Activated CD4-positive, alpha-beta T cell treated with anti-CD3 and anti-CD28 coated beads, Interleukin-2, amount 50 U/mL, for 1 hour (primary cell): ENCODE measurements at places on chromosomes 3 and 15.

DNA sequence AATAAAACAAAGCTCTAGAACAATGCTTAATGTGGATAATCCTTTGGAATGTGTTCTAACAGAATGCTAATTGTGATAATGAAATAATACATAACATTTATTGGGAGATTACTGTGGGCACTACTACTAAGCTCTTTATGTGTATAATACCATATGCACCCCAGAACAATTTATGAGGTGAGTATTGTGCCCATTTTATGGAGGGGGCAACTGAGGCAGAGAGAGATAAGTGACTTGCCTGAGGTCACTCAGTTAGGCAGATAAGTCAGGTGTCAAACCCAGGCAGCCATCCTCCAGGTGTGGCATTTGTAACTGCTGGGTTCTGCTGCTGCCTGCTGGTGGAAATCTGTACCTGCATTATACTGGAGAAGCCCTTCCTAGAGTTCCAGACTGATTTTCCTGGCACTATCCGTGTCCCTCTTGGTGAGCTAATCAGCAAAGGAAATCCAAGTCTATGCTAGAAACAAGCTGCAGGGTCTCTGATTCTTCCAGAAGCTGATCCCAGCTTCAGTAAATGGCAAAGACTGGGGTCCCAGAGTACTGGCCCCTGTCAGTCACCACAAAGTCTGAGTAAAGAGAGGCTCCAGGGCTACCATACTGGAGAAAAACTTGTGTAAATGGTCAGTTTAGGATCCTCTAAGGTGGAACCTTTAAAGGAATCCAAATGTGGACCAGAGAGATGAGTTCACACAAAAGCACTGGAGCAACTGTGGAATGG lies 22.6 kb upstream of the RBP1 start:
- DNase-seq = no peak

- no peak for DNase-seq
Measured at GRCh38 chr15:90563463-90563862, 33.7 kb downstream of the CRTC3 start.

- DNase-seq = no peak
Measured at GRCh38 chr3:123282461-123282860, 80.7 kb downstream of the SEC22A start.

DNA sequence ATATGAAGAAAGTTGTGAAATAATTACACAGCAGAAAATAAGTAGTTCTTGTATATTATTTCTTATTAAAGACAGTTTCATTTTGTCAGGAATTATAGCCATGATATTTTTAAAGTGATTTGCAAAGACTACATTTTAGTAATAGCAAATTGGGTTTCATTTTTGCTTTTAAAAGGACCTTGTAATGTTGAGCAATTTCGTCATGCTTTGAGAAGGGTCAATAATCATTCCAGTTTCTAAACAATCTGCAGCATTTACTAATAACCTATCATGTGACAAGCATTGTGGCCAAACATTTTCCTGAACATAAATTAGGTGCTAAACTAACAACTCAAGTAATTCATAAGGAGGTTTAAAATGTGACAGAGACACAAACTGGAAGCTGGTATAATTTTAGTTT lies 214.4 kb upstream of the CBLB start:
- no peak for DNase-seq

DNA sequence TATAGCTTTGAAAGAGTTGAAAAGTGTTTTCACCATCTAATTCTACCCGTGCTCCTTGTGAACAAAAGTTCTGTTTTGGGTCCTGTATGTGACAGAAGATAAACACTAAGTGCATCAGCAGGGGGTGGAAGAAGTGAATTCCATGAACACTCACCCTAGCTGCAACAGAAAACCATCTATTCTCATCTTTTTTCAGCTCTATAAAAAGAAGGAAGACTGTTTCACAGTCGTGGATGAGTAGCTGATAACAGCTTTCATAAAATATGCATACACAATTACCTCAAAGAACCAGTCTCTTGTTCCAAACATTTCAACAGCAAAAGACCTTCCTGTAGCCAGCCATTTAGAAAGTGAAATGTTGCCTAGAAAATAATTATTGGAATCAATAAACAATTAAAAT lies 281.7 kb upstream of the RASGRP1 start:
- no peak for DNase-seq

- no peak for DNase-seq
Measured at GRCh38 chr15:68195336-68196112, 9.6 kb downstream of the CALML4 start.

- no peak for DNase-seq
Measured at GRCh38 chr15:59736181-59736580, 47.1 kb upstream of the BNIP2 start.

DNA sequence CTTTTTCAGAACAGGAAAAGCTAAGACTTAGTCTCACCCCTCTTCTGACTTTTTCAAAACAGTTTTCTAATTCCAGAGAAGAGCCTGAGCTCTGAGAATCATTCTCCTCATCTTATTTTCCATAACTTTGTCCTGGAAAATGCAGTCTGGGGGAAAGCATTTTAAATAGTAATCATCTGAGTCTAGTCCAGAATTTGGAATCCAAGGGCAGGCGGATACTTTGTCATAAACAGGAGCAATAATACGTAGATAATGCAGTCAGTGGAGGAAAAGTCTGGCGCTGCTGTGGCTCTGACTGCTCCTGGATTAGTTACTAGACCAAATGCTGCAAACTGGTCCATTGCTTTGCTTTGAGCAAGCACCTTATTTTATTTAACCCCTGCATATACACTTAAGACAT lies 285.0 kb downstream of the THSD4 start:
- DNase-seq = no peak

DNA sequence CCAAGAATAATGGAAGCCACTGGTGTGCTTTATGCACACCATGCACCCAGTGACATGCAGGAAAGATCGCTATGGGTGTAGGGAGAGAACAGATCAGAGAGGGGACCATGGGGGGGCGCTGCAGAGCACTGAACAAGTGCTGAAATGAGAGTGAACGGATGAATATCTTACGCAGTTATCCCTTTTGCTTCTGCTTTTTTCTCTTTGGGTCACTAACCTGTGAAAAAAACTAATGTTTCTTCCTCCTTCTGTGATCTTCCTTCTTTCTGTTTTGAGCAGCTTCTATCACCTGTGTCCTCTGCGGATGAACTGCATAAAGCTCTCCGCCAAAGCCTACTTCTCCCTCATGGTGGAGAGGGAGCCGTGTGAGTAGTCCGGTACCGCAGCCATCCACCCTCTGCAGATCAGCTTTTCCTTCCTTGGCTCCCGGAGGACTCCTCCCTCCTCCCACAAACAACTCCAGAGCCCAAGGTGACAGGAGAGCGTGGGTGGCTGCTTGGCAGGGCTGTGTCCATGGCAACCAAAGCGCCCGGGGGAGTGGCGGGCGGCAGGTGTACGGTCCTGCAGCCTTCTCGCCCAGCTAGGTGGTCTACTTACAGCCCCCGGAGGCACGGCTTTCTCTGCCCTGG lies 106.2 kb downstream of the DGKG start:
- no peak for DNase-seq

- DNase-seq = no peak
Measured at GRCh38 chr3:189966843-189967242, 153.9 kb downstream of the P3H2 start.

DNA sequence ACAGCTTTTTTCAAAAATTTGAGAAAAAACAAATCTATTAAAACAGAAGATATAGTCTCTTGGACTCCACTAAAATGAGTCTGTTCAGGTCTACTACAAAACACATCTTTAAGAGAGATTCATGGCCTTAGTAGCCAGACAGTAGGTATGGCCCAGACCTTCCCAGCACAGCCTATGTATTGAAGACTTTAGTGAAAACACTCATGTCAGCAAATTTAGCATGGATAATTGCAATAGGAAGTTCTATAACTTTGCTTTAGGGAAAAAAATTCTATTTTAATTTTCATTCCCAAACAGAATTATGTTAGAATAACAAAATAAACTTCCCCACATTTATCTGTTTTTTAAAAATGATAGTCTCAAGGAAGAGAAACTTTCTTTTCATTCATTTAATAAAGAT lies 976.6 kb downstream of the FHIT start:
- no peak for DNase-seq

GRCh38 chr15:32698773-32699390 lies 18.9 kb upstream of the GREM1 start:
- no peak for DNase-seq

DNA sequence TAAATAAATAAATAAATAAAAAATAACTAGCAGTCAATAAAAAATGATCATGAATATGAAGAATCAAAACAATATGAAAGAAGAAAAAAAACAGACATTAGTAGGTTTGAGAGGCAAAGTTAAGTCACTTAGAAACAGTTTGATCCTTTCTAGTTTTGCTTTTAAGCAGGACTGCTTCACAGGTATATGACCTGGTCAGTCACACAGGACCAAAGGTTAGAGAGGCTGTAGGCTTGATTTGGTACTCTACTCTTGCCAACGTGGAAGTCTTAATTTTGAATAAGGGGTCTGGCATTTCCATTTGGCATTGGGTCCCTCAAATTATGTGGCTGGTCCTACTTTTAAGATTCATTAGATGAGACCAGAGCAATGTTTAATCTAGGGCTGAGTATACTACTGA lies 441.7 kb upstream of the NECTIN3 start:
- no peak for DNase-seq

- DNase-seq = no peak
Measured at GRCh38 chr15:74328331-74329056, 39.0 kb downstream of the CYP11A1 start.

- no peak for DNase-seq
Measured at GRCh38 chr3:72999951-73000350, 3.3 kb downstream of the PPP4R2 start.

- no peak for DNase-seq
Measured at GRCh38 chr15:99427210-99427609, 138.6 kb upstream of the MEF2A start.

DNA sequence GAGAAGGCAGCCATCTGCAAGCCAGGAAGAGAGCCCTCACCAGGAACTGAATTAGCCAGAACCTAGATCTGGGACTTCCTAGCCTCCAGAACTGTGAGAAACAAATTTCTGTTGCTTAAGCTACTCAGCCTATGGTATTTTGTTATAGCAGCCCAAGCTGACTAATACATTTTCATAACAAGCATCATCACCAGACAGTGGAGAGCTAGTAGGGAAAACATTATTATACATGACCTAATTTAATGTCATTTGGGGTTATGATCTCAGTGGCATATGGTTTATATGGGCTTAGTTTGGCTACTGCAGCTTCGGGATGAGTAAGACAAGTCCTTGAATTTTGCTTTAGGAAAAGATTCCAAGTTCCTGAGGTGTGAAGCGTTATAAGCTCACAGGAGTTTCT lies 35.6 kb downstream of the LNP1 start:
- no peak for DNase-seq

DNA sequence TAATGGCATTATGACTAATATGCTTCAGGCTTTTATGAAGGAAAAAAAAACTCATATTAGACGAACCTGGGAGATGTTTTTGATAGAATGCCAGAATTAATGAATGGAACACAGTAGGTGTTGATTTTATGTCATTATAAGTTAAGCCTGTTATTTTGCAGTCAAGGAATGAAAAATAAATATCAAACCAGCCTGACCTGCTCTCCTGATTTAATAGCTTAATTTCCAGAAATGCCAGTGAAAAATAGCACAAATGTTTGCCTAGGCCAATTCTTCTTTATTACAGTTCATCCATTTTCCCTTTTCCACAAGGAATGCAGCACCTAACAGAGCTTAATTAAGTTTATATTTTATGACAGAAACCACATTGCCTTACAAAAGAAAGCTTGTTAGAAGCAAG lies 292.0 kb downstream of the TBL1XR1 start:
- DNase-seq = no peak

DNA sequence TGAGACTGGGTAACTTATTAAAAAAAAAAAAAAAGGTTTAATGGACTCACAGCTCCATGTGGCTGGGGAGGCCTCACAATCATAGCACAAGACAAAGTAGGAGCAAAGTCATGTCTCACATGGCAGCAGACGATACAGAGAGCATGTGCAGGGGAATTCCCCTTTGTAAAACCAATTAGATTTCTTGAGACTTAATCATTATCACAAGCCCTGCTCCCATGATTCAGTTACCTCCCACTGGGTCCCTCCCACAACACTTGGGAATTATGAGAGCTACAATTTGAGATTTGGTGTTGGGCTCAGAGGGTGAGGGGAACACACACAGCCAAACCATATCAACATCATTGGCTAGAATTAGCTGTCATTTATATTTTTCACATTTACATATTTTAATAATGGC lies 221.0 kb downstream of the RSRC1 start:
- no peak for DNase-seq

- DNase-seq = no peak
Measured at GRCh38 chr3:77799278-77799677, 759.4 kb downstream of the ROBO2 start.

- no peak for DNase-seq
Measured at GRCh38 chr15:60568301-60568742, 89.4 kb upstream of the ICE2 start.

- no peak for DNase-seq
Measured at GRCh38 chr3:141067206-141067974, 16.2 kb downstream of the SPSB4 start.

GRCh38 chr15:64837502-64837901 lies 4.2 kb upstream of the PLEKHO2 start:
- peak; percentile 25 for DNase-seq

DNA sequence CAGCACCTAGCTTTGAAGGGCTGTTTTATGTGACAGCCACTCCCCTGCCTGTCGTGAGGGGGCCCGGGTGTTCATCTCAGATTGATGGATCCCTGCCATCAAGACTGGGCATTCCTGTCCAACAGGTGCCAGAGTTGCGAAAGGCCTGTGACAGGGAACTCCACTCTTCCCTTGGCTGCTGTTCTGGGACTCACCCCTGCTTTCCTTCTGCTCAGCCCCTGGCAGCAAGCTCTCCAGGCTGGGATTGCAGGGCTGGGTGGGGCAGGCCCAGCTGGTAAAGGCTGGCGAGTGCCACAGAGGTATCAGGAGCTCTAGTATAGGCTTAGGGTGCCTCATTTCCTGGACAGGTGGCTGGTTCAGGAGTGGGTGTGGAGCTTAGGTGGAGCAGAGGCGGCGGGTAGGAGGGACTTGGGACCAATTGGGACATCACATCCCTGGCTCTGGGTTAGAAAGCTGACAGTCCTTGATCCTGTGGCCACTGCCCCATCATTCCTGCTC lies at the start of gene PLA2G4B:
Gene PLA2G4B, plus strand, starts transcription at position 448 of the 498 bp plus-strand sequence. CDS start 67 bp downstream, outside the sequence.
- DNase-seq = no peak

GRCh38 chr15:53203454-53203853 lies 413.3 kb upstream of the ONECUT1 start:
- DNase-seq = no peak

DNA sequence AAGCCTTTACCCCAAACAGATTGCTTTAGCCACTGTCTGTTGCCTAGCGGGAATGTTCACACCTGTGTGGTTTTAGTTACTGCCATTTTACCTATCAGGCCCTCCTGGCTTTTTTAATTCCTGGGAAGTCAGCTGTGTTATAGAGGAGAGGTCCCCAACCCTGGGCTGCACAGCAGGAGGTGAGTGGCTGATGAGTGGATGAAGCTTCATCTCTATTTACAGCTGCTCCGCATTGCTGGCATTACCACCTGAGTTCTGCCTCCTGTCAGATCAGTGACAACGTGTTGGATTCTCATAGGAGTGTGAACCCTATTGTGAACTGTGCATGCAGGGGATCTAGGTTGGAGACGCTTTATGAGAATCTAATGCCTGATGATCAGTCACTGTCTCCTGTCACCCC lies 127.0 kb downstream of the MBNL1 start:
- DNase-seq = no peak
